ENCODE measurements at places on chromosomes 13 and 19.
A peak's percentile ranks its signal among the peaks of the same experiment; 100 is the strongest.

DNA sequence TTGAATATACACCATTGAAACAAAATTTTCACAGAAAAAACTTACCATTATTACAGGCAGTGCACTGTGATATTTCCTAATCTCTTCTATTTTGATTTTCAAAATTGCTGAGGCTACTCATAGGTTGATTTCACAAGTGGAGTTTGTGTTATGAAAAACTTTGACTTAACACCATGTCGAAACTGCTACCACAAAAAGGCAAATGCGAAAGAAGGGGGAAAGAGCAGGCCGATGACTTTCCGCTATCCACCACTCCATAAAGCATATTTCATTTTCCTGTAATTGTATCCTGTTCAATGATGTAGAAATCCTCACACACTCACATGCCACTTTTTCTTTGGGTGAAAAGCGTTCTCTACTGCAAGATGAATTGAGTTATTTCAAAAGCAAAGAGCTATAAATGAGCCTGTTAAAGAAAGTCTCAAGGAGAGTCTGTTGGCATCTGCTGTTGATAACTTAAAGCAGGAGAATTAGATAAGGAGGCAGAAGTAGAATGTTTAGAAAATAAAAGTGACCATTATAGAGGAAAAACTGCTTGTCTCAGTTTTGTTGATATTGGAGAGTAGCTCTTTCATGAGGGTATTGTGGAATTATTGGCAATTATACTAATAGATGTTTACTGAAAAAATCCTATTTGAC is 18.8 kb downstream of the KL start:
- DNase-seq, result no peak

GRCh38 chr19:58558066-58558622 is at the start of gene UBE2M:
TSS of gene UBE2M (minus strand) at chr19:58558611. CDS start at chr19:58558381, 230 bp downstream.
- peak; percentile 71 for DNase-seq

GRCh38 chr13:112693831-112694497 is 4.1 kb downstream of the ATP11A start:
- DNase-seq, result no peak

DNA sequence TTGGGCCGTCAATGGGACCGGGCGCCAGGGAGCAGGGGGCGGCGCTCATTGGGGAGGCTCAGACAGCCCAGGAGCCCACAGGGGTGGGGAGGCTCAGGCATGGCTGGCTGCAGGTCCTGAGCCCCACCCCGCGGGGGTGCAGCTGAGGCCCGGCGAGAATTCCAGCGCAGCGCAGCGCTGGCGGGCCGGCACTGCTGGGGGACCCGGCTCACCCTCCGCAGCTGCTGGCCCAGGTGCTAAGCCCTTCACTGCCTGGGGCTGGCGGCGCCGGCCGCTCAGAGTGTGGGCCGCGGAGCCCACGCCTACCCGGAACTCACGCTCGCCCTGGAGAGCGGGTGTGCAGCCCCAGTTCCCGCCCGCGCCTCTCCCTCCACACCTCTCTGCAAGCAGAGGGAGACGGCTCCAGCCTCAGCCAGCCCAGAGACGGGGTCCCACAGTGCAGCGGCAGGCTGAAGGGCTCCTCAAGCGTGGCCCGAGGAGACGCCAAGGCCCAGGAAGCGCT is 1227.4 kb downstream of the PCDH17 start:
- DNase-seq, result no peak

GRCh38 chr13:43170506-43170905 is 147.1 kb downstream of the DNAJC15 start:
- DNase-seq, result no peak

DNA sequence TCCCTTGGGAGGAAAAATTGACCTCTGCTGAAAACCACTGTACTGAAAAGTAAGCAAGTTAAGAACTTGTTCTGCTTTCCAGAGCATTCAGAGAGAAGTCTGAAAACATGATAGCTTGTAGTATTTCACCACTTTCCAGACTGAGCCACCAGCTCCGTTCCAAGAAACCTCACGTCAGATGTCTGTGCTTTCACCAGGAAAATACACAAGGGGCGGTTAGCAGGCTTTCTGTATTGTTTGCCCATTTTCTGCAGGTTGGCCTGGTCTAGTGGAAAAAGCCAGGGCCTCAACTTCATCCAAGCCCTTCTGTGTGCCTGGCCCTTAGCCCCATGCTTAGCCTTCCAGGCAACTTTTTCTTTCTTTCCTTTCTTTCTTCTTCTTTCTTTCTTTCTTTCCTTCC is 36.4 kb downstream of the RXFP2 start:
- DNase-seq, result no peak

DNA sequence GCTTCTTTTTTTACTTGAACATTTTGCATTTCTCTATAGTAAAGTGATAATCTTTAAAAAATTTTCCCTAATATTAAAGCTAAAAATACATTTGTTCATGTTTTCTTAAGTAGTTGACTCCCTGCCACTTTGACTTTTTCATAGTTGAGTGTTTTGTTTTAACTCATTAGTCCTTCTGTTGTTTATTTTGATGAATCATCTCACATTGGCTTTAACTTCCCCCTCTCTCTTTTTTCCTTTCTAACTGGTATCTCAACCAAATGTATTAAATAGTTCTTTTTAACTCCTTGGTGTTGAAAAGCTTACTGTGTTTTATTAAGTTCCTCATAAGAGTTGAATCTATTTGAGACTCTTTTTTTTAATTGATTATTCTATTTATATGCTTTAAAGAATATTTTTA is 2.8 kb downstream of the TNFSF13B start:
- no peak for DNase-seq

DNA sequence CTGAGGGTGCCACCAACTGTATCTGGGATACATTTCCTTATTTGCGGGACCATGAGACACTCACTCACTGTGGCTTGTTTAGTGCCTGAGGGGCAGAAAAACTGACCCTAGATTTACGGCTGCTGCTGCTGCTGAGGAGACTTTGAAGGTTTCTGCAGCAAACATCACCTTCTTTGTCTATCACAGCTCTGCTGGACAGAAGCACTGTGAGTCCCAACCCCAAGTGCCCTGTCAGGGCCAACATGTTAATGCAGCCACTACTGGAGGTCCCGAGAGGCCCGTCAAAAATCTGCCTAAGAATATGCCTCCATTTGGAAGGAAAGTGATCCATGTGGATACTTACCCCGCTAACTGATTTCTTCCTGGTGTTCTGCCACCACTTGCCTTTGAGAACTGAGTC is 37.3 kb upstream of the UBL3 start:
- no peak for DNase-seq
